ENCODE measurements at places on chromosomes 12 and 14.
A peak's percentile ranks its signal among the peaks of the same experiment; 100 is the strongest.

- DNase-seq, result no peak
Measured at GRCh38 chr14:75521415-75522199, 662 bp upstream of the BATF start.

- no peak for DNase-seq
Measured at GRCh38 chr12:45969084-45969483, 21.3 kb downstream of the SCAF11 start.

DNA sequence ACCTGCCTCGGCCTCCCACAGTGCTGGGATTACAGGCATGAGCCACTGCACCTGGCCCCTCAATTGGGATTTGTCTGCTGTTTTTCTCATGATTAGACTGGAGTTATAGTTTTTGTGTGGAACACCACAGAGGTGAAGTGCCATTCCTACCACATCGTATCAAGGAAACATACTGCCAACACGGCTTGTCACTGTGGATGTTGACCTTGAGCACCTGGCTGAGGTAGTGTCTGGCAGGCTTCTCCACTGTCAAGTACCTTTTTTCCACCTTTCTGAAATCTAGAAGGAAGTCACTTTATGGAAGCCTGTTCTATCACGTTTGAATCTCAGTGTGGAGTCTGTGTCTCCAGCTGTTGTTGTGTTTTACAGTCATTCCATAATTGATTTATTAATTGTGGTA lies 21.4 kb upstream of the SEL1L start:
- DNase-seq, result no peak

DNA sequence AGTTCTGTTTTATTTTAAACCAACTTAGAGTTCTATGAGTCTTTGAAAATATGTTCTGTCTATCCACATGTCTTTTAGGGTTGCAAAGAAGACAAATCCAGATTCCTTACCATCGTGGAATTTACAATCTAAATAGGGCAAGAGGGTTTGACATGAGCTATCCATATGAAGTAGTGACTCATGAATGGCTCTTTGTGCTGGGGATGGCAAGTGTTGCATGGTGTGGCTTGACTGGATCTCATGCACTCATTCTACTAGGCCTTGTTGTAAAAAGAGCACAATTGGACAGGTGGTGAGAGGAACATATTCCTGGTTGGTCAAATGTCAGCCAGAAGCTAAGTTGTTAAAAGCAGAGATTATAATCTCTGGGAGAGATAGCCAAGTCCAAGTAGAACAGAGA lies 509.1 kb downstream of the DIO2 start:
- no peak for DNase-seq

- DNase-seq, result no peak
Measured at GRCh38 chr14:105622329-105622955, 96.1 kb downstream of the TMEM121 start.

GRCh38 chr12:92234533-92234932 lies 88.9 kb upstream of the BTG1 start:
- DNase-seq, result no peak

GRCh38 chr14:89011355-89012281 lies 187.2 kb downstream of the TTC8 start:
- no peak for DNase-seq

GRCh38 chr12:81723361-81723760 lies 35.8 kb downstream of the PPFIA2 start:
- no peak for DNase-seq

DNA sequence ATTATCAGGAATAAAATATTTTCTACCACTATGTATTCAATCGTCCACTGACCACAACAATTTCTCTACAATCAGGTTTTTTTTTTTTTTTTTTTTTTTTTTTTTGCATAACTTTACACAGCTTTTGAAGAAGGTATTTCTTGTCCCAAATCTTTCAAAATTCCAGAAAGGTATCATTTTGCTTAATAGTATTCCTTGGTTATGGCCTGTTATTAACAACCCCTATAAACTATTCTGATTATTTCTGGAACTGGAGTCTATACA lies 145.3 kb downstream of the ALX1 start:
- DNase-seq, result no peak

- DNase-seq, result peak; percentile 20
Measured at GRCh38 chr12:74538491-74539258, 1.0 kb downstream of the ATXN7L3B start.

DNA sequence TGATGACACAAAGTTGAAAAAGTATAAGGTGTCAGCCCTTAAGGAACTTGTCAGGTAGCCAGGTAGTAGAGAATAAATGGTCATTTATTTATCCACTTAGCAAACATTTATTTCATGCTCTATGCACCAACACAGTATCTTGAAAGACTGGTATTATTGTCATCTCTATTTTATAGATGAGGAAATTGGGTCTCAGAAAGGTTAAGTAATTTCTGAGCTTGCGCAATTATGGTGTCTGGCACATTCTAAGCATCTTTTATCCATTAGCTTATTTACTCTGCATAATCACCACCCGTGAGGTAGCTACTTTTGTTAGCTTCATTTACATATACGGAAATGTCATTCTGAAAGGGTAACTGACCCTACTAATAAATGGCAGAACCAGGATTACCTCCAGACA lies 2.5 kb upstream of the UTP20 start:
- DNase-seq, result no peak

- DNase-seq, result no peak
Measured at GRCh38 chr14:66772146-66772545, 264.2 kb downstream of the GPHN start.
